ENCODE measurements at places on chromosomes 3 and 15. TPM values are rescaled to one million over a fixed set of nuclear protein-coding genes. Genes with fewer than 3 reads are reported as not detected.

SLC12A8 gene
- 15.9 TPM for total RNA-seq

SKOR1 gene
- 0.17 TPM for total RNA-seq

CLDN1 gene
- 4.2 TPM for total RNA-seq

DAPK2 gene
- total RNA-seq: 3.9 TPM

COL8A1 gene
- total RNA-seq: 0.97 TPM

PLSCR4 gene
- 5.2 TPM for total RNA-seq

Measured in GM23338 (cell line).